ENCODE measurements at places on chromosomes 11 and 22.

DNA sequence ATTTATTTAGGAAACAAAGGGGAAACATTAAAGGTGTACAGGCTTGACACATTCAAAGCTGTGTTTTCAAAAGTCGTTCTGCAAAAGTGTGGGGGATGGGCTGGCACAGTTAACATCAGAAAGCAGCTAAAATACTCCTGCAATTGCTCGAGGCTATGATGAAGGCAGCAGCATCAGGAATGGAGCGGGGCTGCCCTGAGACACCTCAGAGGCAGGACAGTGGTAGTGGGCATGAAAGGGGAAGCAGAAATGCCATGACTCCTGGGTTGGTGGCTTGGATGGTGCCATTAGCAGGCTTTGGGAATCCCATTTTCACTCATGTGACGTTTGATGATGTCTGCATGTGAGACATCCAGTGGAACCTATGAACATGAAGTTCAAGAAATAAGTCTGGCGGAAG lies 646 bp downstream of the NCAPD3 start:
- no peak for DNase-seq

DNA sequence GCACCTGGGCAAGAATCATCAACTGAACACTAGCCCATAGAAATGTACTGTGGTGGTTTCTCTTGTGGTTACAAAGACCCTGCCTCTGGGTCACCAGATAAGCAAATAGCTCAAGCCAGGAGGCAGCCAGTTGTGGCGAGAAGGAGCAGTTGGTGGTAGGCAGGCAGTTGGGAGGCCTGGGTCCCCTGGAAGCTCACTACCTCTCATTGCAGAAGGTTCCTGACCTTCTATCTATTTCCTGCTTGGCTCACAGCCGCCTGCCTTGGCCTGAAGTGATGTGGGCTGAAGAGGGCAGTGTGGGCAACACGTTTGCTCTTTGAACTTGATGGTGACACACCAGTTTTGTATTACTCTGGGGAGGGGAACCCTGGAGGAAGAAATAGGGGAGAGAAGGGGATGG lies 34.7 kb downstream of the NECTIN1 start:
- no peak for DNase-seq

DNA sequence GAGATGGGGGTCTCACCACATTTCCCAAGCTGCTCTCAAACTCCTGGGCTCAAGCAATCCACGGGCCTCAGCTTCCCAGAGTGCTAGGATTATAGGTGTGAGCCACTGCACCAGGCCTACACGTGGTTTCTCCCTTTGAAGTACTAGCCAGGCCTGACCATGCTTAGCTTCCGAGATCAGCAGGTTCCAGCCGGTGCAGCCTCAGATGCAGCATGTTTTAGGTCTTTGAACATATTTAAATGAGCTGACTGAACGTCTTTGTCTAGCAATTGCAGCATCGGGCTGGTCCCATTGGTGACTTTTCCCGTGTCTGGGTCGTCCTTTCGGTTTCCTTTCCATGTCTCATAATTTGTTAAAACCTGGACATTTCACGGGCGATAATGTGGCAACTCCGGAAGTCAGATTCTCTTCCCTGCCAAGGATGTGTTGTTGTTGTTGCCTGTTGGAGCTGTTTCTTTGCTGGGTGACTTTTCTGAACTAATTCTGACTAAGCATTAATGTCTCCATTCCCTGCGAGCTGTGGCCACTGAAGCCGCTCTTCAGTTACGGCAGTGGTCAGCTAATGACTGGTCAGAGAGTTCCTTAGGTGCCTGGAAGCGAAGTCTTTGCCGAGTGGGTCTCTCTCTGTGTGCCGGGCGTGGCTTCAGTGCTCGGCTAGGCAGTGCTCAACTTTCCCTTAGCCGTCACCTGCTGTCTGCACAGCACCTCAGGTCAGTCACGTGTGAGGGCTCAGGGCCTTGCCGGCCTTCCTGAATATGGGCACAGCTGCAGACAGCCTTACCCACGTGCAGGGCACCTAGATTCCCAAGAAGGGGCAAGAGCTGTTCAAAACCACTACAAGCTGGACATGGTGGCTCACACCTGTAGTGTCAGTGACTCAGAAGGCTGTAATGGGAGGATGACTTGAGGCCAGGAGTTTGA lies 3.8 kb upstream of the CYP2D6 start:
- DNase-seq: no peak

DNA sequence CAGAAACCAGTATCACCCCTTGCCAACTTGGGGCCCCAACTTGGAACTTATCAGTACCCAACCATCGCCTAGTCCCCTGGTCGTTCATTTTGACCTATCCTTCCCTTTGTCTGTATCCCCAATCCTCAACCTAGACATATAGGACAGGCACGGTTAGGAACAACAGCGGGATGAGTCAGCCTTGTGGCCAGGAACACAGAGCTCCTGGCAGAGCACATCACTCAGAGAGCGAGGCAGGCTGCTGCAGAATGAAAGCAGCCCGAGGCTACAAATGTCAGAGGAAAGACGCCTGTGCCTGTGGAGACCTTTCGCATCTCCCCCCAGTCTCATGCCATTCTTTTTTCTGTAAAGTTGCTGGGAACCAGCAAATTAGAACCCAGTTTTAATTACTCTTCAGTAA lies 14.6 kb downstream of the DKK3 start:
- DNase-seq: no peak

- DNase-seq: no peak
Observed at GRCh38 chr11:28495333-28495732, 387.1 kb downstream of the METTL15 start.
